Regular cardiac myocyte (primary cell): ENCODE measurements at places on chromosomes 2 and 18. TPM values are rescaled to one million over a fixed set of nuclear protein-coding genes. Genes with fewer than 3 reads are reported as not detected.

Gene VAMP8
- total RNA-seq: 2.5 and 6.7 TPM in 2 replicates

Gene CERKL
- total RNA-seq: under 0.01 TPM in 2 replicates

Gene RAB17
- total RNA-seq: 0.19 and 0.56 TPM in 2 replicates

Gene ADRA2B
- 2.0 TPM in 1 of 2 replicates, not detected in the other for total RNA-seq

Gene NEURL3
- total RNA-seq: not detected in 2 replicates

Gene ZNF514
- total RNA-seq: 8.8 and 18.3 TPM in 2 replicates

Gene POU3F3
- 0.19 and 0.28 TPM in 2 replicates for total RNA-seq
